ENCODE measurements at places on chromosomes 2 and 18.

GRCh38 chr2:238854246-238854645, 6.4 kb downstream of the TWIST2 start:
- DNase-seq = no peak

DNA sequence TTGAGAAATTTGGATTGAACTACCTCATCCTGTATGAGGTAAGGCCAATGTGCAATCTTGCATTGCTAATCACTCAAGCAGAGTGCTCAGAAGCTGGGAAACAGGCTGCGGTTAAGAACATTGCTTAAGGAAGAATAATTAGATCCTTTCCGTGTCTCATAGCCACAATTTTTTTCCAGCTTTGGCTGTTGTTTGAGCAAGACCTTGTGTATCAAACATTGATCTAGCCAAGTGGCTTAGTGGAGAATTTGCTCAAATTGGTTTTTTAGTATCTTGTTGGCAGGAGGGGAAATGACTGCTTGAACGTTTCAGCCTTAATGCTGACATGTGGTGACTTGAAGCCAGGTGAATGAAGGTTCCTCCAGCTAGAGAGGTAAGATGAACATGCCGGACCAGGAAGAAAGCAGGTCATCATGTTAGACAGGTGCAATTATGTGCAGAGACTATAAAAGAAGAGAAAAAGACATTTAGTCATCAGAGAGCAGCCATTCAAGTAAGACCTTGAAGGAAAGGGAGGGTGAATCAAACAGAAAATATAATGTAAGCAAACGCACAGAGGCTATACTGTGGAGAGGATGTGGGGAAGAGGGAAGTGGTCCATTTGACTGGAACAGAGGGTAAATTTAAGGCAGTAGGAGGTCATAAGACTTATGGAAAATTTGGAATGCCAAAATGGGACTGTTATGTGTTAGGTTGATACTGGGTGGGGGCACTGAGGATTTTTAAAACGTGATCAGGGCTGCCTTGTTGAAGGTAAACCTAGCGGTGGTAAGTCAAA, 98.9 kb upstream of the CYP1B1 start:
- peak; percentile 99 for DNase-seq

GRCh38 chr2:65379721-65380171, 52.7 kb downstream of the SPRED2 start:
- DNase-seq = no peak

DNA sequence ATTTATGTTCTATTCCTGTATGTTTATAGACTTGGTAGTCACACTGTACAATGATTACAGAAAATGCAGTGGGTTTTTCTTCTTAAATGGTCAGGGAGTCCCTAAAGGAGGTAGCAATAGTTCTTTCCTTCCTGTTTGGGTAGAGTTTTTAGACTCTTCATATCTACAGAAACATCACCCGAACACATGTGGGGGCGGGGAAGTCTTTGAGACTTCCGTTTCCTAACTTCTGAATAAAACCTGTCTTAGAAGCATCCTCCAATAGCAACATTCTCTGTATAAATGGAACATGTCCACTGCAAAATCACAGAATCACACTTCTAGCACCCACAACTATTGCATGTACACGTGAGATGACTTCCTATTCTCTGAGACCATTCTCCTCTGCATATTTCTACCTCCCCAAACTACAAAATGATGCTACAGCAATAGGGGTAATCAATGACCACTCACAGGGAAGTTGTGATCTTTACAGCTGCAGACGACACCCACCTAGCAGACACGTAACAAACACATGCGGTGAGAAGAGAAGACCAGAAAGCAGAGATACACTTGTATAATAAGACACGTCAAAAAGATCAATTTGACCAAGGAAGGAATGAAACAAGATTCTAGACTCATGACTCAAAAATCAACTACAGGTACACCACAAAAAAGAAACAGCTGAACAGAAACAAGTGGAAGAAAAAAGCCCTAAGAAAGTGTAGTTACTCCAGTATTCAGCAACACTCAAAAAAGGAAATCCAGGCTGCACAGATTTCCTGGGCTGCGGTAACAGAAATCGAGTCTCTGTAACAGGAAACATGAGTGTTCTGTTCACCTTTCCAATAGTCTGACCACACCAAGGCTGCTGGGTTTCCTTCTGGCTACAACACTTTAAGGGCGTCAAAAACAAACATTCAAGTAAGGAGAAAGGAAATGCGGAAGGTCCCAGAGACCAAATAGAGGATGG, 120.4 kb downstream of the ZNF516 start:
- DNase-seq = no peak

GRCh38 chr2:119476301-119477112, 44.9 kb downstream of the TMEM37 start:
- DNase-seq = peak; percentile 19

- DNase-seq = no peak
Measured at GRCh38 chr2:74846481-74846880, 12.6 kb downstream of the HK2 start.

GRCh38 chr18:67665266-67665665, 148.7 kb upstream of the DSEL start:
- peak; percentile 15 for DNase-seq

DNA sequence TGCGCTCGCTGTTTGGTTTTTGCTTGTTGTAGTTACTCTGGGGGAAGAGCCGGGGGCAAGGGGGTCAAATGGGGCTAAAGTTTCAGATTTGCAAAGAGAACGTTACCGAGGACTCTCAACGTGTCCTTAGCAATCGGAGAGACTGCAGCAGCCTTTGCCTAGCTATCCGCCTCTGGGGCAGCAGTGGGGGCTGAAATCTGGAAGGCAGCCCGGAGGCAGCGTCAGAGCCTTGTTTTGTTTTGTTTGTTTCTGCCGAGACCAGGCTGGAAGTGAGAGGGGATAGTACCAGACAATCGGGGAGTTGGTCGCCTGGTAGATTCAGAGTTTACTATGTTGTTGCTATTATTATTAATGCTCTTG, 1.2 kb downstream of the CDH20 start:
- no peak for DNase-seq

DNA sequence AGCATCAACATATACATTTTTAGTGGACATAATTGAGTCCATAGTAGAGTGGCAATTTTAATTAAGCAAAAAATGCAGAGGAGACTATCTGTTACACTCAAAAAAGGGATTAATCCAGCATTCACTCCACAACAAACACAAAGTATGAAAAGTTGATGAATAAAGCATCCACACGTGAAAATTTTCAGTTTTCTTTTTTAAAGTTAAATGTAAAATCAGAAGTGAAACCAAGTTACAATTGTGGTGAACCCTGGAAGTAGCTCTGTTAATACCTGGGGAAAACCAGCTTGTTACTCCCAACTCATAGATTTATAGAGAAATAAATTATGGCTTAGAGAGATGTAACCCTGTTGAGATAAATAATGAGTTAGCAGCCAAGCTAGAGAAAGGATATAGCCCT, 807.8 kb downstream of the TRIB2 start:
- DNase-seq = no peak

DNA sequence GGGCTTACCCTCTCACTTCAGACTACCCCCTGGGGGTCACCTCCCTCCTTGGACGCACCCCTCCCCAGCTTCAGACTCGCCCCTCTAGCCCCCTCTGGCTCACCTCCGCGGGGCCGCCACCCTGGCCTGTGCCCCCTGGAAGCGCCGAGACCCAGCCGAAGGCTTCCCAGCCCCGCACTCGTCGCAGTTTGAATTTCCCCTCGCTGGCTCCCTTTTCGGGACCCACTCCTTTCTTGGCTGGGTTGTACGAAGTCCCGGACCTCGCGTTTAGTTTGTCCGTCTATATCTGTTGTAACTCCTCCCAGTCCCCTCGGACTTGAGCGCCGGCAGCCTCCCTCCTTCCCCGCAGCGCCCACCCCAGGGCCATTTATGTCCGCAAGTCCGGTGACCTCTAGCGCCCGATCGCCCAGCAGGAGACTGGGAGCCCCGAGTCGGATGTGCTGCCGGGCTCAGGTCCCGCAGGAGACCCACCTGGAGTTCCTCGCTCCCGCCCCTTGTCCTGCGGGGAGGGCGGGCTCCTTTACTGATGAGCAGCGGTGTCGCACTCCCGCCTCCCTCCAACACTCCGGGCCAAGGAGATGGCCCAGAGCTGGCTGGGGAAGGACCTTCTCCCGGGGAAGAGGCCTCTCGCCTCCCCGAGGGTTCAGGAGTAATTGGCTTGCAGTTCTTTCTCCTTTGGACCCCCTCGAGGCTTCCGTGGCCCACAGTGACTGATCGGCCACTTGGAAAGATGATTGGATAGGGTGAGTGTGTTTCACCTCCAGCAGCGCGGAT, 692 bp upstream of the RAX start:
- DNase-seq = no peak

- DNase-seq = no peak
Measured at GRCh38 chr18:3645384-3646156, 195.6 kb downstream of the TGIF1 start.

DNA sequence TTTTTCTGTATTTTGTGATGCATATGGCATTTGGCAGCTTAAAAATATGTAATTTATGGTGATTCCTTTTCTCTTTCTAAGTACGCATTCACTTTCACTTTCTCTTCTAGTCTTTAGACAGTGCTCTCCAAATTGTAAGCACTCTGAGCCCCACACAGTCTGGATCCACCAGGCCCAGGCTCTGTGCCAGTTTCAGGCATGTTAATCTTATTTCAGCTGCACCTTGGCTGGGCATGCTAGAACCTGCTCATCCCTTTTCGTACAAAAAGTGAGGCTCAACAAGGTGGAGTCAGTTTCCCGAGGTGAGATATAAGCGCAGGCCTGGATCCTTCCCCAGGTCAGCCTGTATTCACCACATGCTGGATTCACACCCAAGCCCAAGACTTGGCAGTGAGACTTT, 203.9 kb downstream of the MTX2 start:
- DNase-seq = no peak

GRCh38 chr2:43021791-43022509, 204.5 kb downstream of the ZFP36L2 start:
- DNase-seq = no peak

GRCh38 chr2:159185401-159186130, 100.9 kb downstream of the WDSUB1 start:
- no peak for DNase-seq

- DNase-seq = no peak
Measured at GRCh38 chr18:26813043-26813442, 52.5 kb downstream of the AQP4 start.

DNA sequence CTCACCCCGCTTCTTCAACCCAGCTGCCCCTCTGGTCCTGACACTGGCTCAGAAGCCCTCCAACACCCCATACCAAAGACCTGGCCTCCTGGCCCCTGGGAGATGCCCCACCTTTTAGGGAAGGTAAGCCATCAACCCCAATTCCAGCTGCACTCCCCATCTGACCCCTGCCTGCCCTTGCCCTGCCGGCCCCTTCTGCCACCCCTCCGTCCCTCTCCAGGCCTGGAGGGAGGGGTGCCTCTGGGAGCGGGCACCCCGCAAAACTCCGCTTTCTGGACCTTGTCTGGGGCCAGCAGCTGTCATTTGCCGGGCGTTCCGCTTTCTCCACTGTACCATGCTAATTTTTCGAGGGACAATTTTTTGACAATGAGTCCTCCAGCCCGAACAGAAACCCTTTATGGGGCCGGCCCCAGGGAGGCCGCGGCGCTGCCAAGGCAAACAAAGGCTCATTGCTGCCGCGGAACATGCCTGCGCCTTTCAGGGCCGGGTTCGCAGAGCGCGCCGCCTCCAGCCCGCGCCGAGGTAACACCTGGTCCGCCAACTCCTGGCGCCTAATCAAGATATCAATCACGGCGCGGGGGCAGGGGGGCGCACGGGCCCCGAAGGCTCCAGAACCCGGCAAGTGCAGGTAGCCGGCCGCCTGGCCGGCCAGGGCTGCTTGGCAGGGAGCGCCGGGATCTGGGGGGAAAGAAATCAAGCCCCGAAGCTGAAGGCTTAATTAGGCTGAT, 96.0 kb downstream of the INHBB start:
- DNase-seq = no peak
